CD14-positive monocyte (primary cell): ENCODE measurements at places on chromosomes 2 and 18. TPM values are rescaled to one million over a fixed set of nuclear protein-coding genes. Genes with fewer than 3 reads are reported as not detected.

NEUROD1 gene
- polyA plus RNA-seq = not detected

GRCh38 chr2:47205576-47206141 lies 50.6 kb upstream of the STPG4 start:
- no peak for DNase-seq

GRCh38 chr2:128312411-128312810 lies 6.3 kb downstream of the HS6ST1 start:
- no peak for DNase-seq

GRCh38 chr2:120937686-120938044 lies 202.0 kb downstream of the GLI2 start:
- DNase-seq = no peak
